Fibroblast of villous mesenchyme (primary cell): ENCODE measurements at places on chromosomes 6 and 20. TPM values are rescaled to one million over a fixed set of nuclear protein-coding genes. Genes with fewer than 3 reads are reported as not detected.

- no peak for DNase-seq
Measured at GRCh38 chr6:110485491-110485890, 9.1 kb upstream of the SLC22A16 start.

The CRISP3 gene
- not detected in 2 replicates for total RNA-seq

GRCh38 chr6:83677791-83678190, 31.1 kb downstream of the SNAP91 start:
- DNase-seq = no peak

The PRND gene
- total RNA-seq = not detected in 2 replicates

The SMPDL3A gene
- 13.4 and 21.3 TPM in 2 replicates for total RNA-seq

GRCh38 chr6:100230953-100231316, 233.8 kb downstream of the SIM1 start:
- no peak for DNase-seq

- DNase-seq = no peak
Measured at GRCh38 chr20:50675671-50676376, 15.5 kb downstream of the RIPOR3 start.

The RIPPLY2 gene
- total RNA-seq = not detected in 2 replicates

GRCh38 chr6:84417260-84417659, 189.8 kb upstream of the CEP162 start:
- no peak for DNase-seq

DNA sequence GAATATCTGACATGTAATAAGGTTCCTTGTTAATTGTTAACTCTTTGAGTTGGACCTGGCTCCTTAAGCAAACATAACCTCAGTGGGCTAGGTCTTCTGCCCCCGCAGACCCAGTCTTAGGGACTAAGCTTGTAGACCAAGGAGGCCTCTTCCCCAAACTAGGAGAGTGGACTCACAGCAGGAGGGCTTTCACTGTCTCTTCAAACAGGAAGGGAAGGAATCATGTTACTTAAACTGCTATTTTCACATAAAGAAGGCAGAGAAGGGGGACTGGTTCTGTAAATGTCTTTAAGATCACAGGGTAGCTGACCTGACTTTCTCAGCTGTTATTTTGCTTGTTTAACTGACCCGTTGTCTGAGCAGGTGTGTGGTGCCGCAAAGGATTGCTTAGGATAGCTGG, 34.9 kb upstream of the PRDM1 start:
- no peak for DNase-seq

The PDYN gene
- not detected in 2 replicates for total RNA-seq

DNA sequence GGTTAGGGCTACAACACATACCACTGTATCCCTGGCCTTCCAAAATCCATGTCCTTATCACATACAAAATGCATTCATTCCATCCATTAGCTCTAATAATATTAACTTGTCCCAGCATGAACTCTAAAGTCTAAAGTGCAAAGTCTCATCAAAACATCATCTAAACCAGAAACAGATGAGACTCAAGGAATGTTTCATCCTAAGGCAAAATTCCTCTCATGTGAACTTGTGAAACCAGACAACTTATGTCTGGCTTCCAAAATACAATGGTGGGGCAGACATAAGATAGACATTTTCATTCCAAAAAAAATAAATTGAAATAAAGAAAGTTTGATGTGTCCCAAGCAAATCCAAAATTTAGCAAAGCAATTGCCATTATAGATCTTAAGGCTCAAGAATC, 257.4 kb downstream of the HTR1B start:
- peak; percentile 27 for DNase-seq

DNA sequence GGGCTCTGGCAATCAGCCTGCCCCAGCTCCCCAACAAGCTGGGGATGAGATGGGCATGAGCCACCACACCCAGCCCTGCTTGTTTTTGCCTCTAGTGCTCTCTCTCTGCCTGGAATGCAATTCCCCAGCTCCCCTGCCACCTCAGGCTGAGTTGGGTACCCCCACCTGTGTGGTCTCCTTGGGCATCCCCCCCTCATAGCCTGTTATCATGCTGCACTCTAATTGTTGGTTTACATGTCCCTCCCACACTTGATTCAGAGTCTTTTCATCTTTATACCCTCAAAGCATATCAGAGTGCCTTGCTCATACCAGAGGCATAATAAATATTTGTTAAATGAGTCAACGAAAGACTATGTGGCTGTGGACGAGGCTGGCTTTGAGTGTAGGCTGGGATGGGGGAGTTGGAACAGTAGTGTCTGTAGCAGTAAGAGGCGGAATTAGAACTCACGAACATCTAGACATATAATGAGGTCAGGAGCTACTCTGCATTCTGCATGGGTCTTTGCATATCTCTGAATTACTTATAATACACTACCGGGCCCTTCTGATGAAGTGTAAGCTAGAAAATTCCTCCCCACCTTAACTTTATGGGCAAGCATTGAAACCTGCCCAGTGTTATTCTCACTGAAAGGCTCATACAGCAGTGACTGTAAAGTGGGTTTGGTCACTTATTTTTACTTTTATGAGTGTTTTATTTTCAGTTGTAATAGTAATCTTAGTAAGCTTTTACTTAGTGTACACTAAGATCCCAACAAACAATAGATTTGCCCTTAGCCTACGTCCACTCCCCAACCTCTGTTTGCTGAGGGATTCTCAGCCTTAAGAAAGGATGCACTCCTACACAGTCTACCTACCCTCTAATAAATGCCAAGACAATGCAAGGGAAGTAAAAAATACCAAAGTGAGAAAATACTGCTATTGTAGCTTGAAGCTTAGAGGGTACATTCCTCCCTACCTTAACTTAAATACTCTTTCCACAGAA, 58.7 kb downstream of the EDN1 start:
- peak; percentile 63 for DNase-seq

DNA sequence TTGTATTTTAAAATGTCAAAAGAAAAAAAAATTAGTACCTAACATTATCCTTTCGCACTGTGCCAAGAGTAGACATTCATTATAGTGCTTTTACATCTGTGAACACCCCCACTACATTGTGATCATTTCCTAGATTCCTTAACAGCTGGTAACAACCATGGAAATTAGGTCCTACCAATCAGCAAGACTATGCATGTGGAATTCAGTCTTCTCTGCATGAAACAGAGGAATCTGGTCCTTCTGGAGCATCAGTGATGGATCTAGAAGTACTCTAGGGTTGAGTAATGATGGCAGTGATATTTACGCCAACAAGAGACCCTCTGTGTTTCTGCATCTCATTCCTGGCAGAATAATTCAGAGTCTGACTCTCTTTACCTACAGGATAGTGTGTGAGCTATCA, 9.4 kb downstream of the OR12D1 start:
- no peak for DNase-seq

- DNase-seq = no peak
Measured at GRCh38 chr6:25165177-25165576, 114.0 kb upstream of the CARMIL1 start.

- no peak for DNase-seq
Measured at GRCh38 chr6:18308070-18308735, 43.9 kb upstream of the DEK start.

The SNX21 gene
- total RNA-seq = 50.5 and 60.9 TPM in 2 replicates

- peak; percentile 42 for DNase-seq
Measured at GRCh38 chr6:129235167-129236000, 352.4 kb downstream of the LAMA2 start.

DNA sequence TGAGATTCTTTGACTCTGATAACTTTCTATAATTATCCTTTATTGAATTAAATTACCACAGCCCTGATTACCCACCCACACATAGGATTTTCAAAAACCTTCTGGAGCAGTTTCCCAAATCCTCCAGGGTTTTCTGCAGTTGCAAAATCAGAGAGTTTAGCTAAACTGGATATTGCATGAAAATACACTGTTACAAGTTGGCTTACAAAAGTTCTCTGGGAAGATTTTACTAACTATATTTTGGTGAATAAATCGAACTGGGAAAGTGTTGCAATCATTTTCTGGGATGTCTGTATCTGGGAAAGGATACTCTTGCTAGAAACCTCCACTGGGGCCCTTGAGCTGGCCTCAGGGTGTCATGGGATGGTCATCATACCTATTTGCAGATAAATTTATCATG, 97.6 kb upstream of the STMND1 start:
- DNase-seq = peak; percentile 10

DNA sequence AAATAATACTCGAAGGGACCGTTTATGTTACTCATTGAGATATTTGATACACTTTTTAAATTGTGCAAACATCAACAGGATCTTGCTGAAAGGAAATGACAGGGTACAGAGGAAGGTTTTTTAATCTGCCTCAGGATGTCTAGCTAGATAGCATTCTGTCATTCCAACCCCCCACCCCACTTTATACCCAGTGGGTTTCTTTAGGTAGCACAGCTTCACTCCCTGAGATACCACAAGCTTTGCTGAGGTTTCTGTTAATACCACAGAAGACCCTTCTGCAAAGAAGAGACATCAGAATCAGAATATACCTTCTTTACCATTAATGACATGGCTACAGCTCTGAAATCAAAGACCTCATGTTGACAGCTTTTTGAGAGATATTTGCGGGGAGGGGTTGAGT, 1.3 kb downstream of the PHACTR2 start:
- no peak for DNase-seq

DNA sequence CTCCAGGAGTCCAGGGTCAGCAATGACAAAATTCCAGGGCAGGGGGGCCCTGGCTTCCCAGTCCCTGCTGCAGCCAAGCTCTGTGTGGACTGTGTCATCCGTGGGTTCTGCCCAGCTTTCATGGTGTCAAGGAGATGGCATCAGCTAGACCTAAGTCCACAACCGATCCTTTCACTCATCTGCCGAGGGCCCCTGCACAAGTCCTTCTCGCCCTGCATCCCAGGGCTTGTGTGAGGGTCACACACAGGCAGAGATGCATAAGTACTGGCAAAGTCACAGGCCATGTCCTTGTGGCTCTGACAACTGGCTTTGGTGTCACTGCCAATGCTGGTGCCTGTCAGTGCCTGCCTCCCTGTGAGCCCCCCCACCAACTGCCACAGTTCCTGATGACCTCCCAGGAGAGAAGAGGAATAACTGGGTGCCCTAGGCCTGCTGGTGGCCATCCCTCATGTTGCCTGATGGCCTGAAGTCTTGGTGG, 181.4 kb upstream of the CST7 start:
- DNase-seq = no peak

The SLC22A16 gene
- not detected in 2 replicates for total RNA-seq

The GSTA5 gene
- not detected in 2 replicates for total RNA-seq

GRCh38 chr20:46761566-46761965, 52.1 kb downstream of the SLC2A10 start:
- no peak for DNase-seq

DNA sequence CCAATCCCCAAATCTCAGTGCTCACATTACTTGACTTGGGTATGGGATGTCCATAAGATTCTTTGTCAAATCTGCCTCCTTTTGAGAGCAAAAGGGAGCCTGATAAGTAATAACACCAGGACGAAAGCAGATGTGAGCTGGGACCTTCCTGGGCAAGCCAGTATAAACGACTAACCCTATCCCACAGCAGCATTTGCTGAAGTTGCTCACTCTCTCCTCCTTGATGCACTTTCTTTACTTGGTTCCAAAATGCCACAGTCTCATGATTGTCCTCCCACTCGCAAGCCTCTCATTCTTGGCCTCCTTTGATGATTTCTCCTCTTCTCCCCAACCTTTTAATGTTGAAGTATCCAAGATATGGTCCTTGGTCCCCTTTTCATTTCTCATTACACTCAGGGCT, 44.7 kb upstream of the TAGAP start:
- no peak for DNase-seq

GRCh38 chr20:58657262-58657661, 6.2 kb downstream of the STX16 start:
- DNase-seq = no peak

DNA sequence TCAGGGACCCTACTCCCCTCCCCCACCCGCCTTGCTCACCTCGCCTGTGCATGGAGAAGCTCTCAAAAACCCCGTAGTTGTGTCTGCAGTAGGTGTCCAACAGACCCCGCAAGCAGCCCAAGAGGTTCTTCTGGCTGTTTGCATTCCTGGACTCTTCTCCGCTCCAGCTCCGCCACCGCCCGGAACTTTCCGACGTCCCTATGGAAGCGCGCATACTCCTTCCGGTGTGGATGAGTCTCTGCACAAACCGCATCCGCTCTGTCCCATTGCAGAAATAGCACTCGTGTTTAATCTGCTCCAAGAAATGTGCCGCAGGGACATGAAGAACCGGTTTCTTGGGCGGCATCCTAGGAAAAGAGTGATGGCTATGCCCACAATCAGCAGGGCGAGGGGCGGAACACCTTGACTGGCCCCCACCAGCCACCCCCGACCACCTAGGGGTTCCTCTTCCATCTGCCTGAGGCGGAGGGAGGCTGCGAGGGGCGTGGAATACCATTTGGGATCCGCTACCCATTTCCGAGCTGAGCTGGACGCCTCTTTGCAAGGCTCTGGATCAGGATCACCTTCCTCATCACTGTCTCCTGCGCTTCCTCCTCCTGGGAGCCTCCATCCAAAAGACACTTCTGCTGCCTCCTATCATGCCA, 20.2 kb downstream of the HLA-DRA start:
- no peak for DNase-seq

- no peak for DNase-seq
Measured at GRCh38 chr6:117531346-117531745, 48.9 kb downstream of the DCBLD1 start.

DNA sequence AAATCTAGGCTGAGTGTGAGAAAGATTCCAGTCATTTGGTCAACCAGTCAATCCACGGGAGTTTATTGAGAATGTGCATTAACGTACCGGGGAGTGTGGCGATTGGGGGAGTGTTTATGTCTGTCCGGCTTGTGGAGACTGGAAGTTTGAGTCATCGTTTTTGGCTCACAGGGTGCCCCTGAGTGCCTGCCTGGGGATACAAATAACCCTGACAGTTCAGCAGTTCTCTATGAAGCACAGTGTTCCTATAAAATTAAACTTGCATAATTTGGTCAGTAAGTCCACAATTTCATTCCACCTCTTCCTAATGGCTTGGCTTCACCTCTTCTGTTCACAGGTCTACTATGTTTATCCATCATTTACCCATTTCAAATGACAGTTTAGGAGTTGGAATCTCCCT, 72.6 kb upstream of the PLEKHG1 start:
- DNase-seq = peak; percentile 57

- DNase-seq = no peak
Measured at GRCh38 chr20:8260837-8261251, 128.8 kb downstream of the PLCB1 start.

The SLC22A23 gene
- total RNA-seq = 2.2 and 2.6 TPM in 2 replicates

The TMC2 gene
- not detected in 2 replicates for total RNA-seq

- no peak for DNase-seq
Measured at GRCh38 chr6:138999949-139000725, 12.1 kb upstream of the REPS1 start.

DNA sequence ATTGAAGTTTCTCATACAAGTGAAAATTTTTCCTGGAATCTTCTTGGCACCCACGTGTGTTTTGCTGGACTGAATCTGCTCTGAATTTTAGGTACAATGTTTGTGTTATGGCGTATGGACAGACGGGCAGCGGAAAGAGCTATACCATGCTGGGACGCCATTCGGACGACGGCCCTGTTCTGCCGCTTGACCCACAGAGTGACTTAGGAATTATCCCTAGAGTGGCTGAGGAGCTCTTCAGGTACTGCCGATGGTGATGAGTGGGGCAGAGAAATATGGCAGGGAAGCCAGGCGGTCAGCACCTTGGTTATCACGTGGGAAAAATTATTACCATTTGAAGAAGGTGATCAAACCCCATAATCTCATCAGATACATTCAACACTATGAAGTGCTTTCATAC, 36.3 kb downstream of the KIF25 start:
- no peak for DNase-seq
